ENCODE measurements at places on chromosomes 5 and 9.

GRCh38 chr9:137256856-137257255 lies 1.7 kb downstream of the NELFB start:
- DNase-seq: no peak

DNA sequence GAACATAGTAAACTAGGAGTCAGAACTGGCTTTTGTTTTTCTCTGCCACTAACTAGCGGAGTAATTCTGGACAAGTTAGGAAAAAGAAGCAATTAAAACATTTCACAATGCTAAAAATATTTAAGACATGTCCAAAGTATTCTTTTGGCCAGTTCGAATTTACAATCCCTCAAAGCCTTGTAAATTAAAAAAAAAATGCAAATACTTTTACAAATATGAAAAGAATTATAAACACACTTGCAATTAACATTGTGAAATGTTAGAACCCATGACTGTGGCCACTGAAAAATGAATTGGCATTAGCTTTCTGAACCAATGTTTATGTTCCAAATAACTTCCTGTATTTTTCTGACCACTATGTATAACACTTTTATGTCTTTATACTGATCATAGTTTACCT lies 2.2 kb downstream of the RAD1 start:
- no peak for DNase-seq

GRCh38 chr9:113247640-113248039 lies 26.3 kb downstream of the SLC31A1 start:
- no peak for DNase-seq

DNA sequence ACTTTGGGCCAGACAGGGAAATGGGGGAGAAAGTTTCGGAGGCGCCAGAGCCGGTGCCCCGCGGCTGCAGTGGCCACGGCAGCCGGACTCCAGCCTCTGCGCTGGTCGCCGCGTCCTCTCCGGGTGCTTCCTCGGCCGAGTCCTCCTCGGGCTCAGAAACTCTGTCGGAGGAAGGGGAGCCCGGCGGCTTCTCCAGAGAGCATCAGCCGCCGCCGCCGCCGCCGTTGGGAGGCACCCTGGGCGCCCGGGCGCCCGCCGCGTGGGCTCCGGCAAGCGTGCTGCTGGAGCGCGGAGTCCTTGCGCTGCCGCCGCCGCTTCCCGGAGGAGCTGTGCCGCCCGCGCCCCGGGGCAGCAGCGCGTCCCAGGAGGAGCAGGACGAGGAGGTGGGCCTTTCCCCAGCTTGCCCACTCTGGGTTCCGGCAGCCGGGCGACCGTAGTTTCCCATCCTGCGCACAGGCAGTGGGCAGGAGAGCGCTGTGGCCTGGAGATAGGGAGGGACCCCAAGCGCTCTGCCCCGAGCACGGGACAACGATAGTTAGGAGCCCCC lies 516 bp downstream of the MAST4 start:
- DNase-seq: no peak

GRCh38 chr9:111272581-111272980 lies 57.4 kb downstream of the OR2K2 start:
- no peak for DNase-seq
